ENCODE measurements at places on chromosomes 2 and 18.

DNA sequence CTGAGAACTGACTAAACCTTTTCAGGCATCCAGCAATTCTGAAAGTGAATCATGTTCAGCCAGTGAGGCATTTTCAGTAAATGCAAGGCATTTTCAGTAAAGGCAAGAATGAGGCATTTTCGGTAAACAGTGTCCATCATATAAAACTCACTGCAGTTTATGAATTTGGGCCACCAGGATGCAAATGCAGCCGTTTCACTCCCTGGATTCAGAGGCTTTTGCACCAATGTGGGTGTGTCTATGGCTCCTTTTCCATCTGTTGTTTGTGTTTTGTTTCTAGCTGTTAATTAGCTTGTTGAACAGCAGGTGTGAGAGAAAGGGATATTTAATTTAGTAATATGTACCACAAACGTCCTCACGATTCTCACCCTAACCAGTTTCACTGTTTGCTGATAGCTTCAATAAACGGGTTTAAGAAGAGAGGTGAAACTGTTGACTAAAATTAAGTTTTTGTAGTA lies 116.3 kb upstream of the PGAP1 start:
- DNase-seq: no peak

DNA sequence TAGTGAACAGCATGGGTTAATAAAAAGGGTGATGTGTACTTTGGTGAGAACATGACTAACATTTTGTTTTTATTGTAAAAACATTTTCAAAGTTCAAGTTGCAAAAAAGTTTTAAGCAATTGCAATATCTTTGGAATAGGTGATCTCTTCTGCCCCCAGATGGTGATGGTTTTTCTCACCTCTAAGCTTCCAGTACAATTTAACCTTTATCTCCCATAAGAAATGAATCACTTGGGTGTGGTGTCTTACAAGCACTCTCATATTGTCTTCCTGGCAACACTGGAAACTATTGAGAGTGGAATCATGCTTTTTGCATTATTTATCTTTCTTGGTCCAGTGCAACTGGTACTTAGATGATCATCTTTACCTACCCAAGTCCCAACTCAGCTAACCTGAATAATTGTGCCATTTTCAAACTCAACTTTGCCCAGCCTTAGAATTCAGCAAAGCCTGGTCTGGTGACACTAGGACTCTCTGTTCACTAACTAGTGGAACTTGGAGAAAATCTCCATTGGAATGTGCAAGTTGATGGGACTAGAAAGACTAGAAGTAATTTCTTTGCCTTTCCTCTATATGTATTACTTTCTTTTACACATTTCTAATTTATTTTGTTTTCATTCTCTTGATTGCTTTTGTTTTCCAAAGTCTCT lies 964.7 kb upstream of the ZEB2 start:
- no peak for DNase-seq

- DNase-seq: no peak
These were observed 7.5 kb upstream of the COLEC11 start for GRCh38 chr2:3587432-3587831.

GRCh38 chr2:118279005-118279404 lies 190.7 kb downstream of the INSIG2 start:
- DNase-seq: no peak

GRCh38 chr2:189933041-189933440 lies 129.5 kb downstream of the MSTN start:
- DNase-seq: no peak

GRCh38 chr18:75264195-75264594 lies 53.6 kb downstream of the TSHZ1 start:
- no peak for DNase-seq

- DNase-seq: no peak
These were observed 108.5 kb upstream of the UNC80 start for GRCh38 chr2:209663139-209663538.

GRCh38 chr18:21361307-21361880 lies 119.4 kb downstream of the GREB1L start:
- no peak for DNase-seq

- no peak for DNase-seq
These were observed 16.4 kb downstream of the VIL1 start for GRCh38 chr2:218435003-218435982.

DNA sequence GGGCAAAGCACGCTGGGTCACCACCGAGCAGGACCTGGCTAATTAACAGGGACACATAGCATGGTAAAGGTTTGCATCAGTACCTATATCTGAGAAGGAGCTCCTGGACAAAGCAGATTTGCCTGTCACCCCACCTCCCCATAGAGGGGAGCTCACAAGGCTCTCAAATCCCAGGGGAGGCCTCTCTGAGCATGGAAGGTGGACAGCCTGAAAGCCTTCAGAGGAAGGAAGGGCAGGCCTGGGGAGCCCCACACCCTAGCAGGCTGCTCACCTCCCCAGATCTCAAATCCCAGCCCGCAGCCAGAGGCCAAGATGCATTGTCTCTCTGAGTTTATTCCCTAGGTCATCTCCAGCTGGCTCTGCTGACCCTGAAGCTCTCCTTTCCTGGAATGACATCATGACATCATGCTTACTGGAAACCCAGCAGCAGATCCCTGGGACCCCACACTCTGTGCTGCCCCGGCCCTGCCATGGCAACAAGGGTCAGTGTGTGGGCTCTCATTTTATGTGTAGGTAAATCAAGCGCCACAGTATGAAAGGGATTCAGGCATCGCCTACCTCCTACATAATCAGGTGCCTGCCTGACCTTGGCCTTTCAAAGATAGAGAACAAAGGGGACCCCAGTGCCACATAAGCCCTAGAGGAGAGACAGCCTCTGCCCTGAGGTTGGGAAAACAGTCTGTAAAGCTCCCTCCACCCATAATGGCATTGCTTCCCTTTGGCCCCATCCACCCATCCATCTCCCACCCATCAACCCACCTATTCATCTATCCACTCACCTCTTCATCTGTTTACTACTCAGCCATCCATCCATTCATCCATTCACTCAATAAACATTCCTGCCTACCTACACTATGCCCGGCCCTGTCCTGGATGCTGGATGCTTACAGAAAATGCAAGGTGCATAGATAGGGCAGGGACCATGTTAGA lies 15.7 kb upstream of the TEX51 start:
- DNase-seq: no peak

- no peak for DNase-seq
These were observed 122.3 kb upstream of the DDX18 start for GRCh38 chr2:117692001-117692763.

DNA sequence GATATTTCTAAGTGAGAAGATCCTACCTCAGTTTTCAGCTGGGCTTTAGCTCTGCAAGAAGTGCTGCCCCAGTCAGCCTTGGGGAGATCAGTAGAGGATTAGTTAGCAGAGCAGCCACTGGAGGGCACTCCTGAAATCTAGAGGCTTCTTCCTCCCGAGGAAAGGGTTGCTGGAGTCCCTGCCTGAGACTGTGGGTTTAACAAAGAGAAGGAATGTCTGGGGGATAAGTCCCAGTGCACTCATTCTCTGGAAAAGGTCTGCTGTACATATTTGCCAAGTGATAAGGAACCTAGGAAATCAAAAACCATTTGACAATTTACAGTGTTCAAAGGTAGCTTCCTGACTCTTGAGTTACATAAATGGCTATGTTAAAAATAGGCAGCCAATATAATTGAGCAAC lies 207.2 kb downstream of the SLC8A1 start:
- DNase-seq: peak; percentile 39
